ENCODE measurements at places on chromosomes 2 and 18.

GRCh38 chr2:158131483-158131912 lies 29.8 kb downstream of the UPP2 start:
- no peak for DNase-seq

DNA sequence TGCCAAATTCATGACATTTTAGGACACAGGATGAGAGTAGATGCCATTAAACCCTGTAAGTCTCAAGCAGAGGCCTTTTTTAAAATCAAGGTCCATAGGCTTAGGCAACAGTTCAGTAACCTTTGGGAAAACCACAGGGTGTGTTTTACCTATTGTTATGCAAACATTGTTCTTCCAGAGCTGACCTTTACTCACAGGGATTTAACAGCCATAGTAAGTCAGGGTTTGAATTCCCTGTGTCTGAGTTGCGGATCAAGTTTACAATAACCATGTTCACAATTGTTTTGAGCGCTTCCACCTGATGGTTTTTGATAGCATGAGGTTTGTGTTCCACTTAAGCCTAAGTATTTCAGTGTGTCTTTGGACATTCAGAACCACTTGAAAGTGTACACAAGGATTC lies 160.1 kb upstream of the BOD1L2 start:
- DNase-seq = no peak

DNA sequence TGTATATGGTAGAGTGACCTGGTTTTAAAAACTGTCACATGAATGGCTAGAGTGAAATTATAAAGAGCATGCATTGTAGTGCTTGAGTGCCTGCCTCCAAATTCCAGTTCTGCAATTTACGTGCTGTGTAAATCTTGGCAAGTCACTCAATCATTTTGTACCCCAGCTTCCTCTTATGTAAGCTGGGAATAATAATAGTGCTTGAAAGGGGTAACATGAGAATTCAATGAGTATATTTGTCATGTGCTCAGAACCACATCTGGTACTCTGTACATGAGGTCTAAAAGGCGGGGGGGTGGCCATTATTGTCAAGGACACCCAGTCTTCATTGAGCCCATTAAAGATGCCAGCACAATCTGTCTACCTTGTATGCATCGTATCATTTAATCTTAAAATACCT lies 214.8 kb downstream of the MC4R start:
- DNase-seq = no peak

GRCh38 chr2:48400553-48401164 lies 129.3 kb upstream of the STON1 start:
- DNase-seq = no peak

- DNase-seq = no peak
These were observed 137.6 kb upstream of the BCL2L11 start for GRCh38 chr2:110983133-110983532.

- no peak for DNase-seq
These were observed 243.9 kb downstream of the VAPA start for GRCh38 chr18:10157706-10158105.

GRCh38 chr2:64852771-64853241 lies 136.4 kb upstream of the SLC1A4 start:
- DNase-seq = no peak

- DNase-seq = no peak
These were observed 8.2 kb downstream of the NFATC1 start for GRCh38 chr18:79403723-79404566.

GRCh38 chr2:230758566-230759480 lies 46.2 kb downstream of the CAB39 start:
- peak; percentile 84 for DNase-seq

GRCh38 chr2:45698554-45698953 lies 47.1 kb downstream of the PRKCE start:
- no peak for DNase-seq

DNA sequence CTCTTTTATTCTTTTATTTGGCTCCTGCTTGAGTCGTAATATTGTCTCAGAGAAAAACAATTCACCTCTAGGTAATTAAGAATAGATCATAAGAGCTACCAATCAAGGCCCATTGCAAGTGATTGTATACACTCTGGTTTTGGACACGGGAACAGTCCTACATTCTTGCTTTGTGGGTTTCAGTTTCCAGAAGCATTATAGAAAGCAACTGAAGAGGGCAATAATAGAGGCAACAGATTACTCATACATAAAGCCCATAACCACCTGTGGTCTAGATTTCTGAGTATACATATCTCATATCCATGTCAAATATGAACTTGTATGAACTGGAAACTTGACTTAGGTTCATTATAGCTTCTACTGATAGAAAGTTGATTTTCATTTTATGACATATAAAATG lies 65.4 kb downstream of the DIS3L2 start:
- no peak for DNase-seq

GRCh38 chr2:187382131-187382530 lies 65.9 kb downstream of the CALCRL start:
- no peak for DNase-seq

GRCh38 chr18:25279961-25280360 lies 72.0 kb downstream of the ZNF521 start:
- DNase-seq = no peak

DNA sequence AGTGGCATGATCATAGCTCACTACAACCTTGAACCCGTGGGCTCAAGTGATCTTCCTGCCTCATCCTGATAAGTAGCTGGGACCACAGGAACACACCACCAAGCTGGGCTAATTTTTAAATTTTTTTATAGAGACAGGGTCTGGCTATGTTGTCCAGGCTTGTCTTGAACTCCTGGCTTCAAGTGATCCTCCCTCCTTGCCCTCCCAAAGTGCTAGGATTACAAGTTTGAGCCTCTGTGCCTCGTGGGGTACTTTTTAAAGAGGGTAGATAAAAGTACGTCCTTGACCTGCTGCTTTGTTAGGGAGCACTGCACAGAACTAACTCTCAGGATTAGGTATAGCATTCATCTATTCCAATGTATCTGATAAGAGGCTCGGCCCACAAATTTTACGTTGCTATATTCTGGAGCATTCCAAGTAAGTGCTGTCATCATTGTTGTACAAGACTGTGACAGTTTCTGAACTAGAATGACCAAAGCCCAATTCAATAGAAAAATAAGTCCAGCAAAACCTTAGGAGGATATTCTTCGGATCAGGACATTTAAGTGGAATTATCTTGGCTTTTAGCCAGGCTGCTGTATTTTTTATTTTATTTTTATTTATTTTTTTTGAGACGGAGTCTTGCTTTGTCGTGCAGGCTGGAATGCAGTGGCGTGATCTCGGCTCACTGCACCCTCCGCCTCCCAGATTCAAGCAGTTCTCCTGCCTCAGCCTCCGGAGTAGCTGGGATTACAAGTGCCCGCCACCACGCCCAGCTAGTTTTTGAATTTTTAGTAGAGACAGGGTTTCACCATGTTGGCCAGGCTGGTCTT lies 4.1 kb downstream of the MTCL1 start:
- no peak for DNase-seq

GRCh38 chr2:205060269-205060668 lies 515.0 kb downstream of the PARD3B start:
- peak; percentile 32 for DNase-seq

- DNase-seq = no peak
These were observed 80.8 kb downstream of the SMIM21 start for GRCh38 chr18:75346671-75347070.

DNA sequence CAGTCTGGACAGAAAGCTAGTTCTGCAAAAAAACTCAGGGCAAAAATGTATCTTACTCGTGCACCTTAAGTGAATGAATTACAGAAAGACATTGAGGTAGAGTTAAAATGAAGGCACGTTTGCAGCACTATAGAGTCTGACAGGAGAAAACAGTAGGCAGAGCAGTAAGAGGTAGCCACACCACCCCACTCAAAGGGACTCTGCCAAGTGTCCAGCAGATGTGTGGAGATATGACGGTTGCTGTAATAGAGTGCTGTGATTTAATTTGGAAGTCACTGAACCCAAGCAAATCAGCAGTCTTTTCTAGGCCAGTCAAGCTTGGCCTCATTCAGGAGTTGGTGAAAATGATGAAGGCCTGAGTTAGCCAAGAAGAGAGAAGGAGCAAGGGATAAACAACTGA lies 464.4 kb downstream of the PTPRM start:
- no peak for DNase-seq

GRCh38 chr2:138534791-138535190 lies 33.2 kb downstream of the SPOPL start:
- DNase-seq = no peak

DNA sequence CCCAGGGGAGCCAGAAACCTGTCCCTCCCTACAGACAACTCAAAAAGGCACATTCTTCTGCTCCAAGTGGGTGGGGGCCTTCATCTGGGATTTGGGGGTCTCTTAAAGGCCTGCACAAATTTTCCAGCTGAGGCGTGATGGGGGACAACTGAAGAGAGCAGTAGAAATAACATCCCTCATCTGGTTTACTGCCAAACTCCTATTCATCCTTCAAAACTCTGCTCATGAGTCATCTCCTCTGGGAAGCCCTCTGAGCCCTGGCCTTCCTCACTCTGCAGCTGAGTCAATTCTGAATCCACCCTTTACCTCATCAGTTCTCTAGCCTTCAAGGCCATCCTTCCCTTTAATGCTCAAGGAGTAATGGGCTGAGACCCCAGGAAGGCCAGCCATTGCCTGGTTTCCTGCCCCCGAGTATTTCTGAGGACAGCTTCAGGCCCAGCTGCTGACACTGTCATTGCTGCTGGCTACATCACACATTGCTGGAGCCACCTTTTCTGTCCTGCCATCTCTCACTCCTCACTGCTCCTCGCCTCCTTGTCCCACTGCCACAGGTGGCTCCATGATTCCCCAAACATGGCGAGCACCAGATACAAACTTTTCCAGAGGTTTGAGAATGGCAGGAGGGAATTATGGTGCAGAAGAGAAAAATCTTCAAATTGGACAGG lies 32.2 kb upstream of the GLI2 start:
- no peak for DNase-seq

- no peak for DNase-seq
These were observed 28.9 kb upstream of the FOSL2 start for GRCh38 chr2:28363686-28364280.

DNA sequence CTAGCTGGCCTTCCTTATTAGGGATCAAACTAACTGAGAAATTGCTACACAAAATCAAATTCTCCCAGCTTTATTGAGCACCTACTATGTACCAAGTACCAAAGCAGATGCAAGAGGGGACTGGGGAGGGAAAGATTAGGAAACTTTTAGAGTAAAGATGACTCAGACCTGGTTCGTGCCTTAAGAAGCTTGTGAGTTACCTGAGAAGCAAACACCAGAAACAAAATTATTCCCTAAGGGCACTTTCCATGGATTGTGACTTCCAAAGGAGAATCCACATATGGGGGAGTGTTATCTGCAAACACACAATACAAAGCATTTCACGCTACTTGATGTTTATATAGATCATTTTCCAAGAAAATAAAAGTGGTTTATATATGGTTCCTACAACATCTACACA lies 326.9 kb upstream of the HNRNPA3 start:
- DNase-seq = no peak

- DNase-seq = no peak
These were observed 113.6 kb downstream of the RNF144A start for GRCh38 chr2:7030810-7031209.

GRCh38 chr2:187079901-187080300 lies 230.9 kb upstream of the ZSWIM2 start:
- DNase-seq = no peak

GRCh38 chr18:47522359-47522758 lies 270.9 kb upstream of the SKOR2 start:
- DNase-seq = no peak

- no peak for DNase-seq
These were observed 29.9 kb upstream of the NT5DC4 start for GRCh38 chr2:112690853-112691401.

DNA sequence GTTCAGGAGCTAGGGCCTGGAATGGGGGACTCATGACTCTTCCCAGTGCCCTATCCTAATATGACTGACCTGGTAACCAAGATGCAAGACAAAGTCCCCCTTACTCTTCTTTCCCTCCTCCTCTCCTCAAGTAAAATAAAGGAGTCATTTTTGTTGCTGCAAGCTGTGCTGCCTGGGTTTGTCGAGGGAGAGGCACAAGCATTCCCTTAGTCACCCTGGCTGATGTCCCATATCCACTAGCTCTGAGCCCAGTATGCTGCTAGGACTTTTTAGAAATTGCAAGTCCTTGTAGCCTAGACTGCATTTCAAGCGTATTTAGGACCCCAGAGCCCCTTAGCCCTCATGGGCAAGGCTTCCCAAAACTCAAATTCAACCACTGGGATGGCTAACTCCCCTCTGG lies 338.5 kb upstream of the SETBP1 start:
- DNase-seq = no peak

DNA sequence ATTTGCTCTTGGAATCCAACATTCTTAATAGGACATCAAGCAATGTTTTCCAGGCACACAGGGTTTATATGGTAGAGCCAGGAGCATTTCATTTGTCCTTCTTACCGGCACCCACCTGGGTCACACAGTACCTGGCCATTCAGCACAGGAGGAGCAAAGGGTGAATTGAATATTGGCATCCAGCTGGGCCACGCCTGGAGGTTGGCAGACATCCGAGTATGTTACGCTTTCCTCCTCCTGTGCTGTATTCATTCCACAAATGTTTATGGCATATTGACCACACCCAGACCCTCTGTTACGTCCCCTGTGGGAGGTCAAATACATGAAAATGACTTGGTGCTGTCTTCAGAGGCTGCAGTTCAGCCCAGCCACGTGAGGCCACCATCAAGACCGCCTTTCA lies 206.2 kb downstream of the RTP5 start:
- DNase-seq = no peak

GRCh38 chr18:74204526-74205152 lies 56.3 kb downstream of the TIMM21 start:
- DNase-seq = no peak

DNA sequence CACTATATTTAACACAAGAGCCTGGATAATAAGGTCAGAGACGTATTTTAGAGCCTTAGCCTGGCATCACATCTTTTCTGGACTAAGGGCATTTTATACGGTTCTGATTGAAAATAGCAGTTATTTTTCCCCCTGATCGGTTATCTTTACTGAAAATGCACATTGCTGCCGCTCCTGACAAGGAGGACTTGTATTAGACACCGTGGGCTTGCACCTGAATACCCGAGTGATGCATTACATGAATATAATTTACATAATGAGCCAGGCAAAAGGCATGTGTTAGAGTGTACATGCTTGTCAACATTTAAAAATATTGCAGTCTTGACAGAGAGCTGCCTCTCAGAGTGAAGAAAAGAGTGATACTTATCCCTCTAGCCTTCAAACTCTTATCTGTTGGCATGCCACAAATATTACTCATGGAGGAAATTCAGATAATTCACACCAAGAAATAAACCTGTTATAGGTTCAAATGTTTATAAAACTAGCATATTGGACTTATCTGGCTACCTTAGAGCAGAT lies 470.5 kb upstream of the ETAA1 start:
- no peak for DNase-seq

- no peak for DNase-seq
These were observed 99.0 kb downstream of the DGKD start for GRCh38 chr2:233453111-233453915.

DNA sequence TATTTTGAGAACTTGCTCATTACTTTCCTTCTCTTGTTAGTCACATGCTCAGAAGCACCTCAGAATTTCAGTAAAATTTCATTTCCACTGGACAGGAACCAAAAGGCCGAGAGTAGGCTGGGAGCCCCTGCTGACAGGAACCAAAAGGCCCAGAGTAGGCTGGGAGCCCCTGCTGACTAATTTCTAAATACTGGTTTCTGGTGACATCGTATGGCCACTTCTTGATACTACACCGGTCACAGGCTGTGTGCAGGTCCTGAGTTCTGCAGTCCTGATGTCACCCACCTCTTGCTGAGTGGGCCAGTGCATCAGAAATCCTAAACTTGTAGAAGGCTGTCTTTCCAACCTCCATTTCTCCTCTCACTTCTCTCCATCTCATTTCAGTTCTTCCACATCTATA lies 17.7 kb upstream of the EN1 start:
- peak; percentile 24 for DNase-seq

- DNase-seq = no peak
These were observed 374.6 kb downstream of the PTH2R start for GRCh38 chr2:208781166-208781565.
